Activated CD4-positive, alpha-beta T cell treated with anti-CD3 and anti-CD28 coated beads, Interleukin-2, amount 50 U/mL, for 24 hours (primary cell): ENCODE measurements at places on chromosomes 5 and 9.

GRCh38 chr5:151670953-151671636, 15.6 kb downstream of the SPARC start:
- no peak for DNase-seq

- no peak for DNase-seq
Measured at GRCh38 chr5:128579093-128579492, 41.0 kb upstream of the FBN2 start.

- DNase-seq = no peak
Measured at GRCh38 chr9:83523684-83524083, 14.5 kb downstream of the FRMD3 start.

- DNase-seq = no peak
Measured at GRCh38 chr5:100270023-100270771, 265.0 kb upstream of the FAM174A start.

DNA sequence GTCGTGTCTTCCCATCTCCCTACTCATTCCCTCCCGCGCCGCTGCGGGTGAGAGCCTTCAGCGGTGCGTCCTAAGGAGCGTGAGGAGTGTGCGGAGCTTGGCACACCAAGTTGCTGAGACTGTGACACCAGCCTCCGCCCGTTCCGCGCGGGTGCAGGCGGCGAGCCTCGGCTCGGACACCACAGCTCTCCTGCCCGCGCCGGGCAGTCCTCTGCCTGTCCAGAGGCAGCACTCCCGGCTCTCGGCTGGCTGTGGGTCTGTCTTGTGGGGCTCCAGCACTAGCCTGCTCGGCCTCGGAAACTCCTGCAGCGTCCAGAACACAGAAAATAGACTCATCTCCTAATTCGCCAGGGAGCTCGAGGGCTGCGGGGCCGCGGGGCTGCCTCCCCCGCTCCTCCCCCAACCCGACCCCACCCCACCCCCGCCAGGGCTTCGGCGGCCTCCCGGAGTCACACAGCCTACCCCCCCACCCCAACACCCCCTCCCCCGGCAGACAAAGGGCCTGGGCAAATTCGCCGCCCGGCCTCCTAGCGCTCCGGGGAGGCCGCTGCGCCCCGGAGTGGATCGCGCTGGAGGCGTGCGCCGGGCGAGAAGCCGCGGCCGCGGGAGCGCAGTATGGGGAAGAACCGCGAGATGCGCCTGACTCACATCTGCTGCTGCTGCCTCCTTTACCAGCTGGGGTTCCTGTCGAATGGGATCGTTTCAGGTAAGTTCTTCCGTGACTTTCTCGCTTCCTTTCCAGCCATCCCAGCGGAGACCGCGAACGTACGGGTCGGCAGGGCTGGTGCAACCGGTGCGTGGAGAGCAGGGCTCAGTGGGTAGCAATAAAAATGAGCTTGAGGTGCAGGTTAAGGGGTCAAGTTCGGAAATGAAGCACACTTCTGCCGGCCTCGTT, at the start of gene ADAMTS19:
TSS of gene ADAMTS19 (plus strand) at position 522 of the 895 bp plus-strand sequence. CDS start at position 616, 94 bp downstream.
- DNase-seq = no peak

DNA sequence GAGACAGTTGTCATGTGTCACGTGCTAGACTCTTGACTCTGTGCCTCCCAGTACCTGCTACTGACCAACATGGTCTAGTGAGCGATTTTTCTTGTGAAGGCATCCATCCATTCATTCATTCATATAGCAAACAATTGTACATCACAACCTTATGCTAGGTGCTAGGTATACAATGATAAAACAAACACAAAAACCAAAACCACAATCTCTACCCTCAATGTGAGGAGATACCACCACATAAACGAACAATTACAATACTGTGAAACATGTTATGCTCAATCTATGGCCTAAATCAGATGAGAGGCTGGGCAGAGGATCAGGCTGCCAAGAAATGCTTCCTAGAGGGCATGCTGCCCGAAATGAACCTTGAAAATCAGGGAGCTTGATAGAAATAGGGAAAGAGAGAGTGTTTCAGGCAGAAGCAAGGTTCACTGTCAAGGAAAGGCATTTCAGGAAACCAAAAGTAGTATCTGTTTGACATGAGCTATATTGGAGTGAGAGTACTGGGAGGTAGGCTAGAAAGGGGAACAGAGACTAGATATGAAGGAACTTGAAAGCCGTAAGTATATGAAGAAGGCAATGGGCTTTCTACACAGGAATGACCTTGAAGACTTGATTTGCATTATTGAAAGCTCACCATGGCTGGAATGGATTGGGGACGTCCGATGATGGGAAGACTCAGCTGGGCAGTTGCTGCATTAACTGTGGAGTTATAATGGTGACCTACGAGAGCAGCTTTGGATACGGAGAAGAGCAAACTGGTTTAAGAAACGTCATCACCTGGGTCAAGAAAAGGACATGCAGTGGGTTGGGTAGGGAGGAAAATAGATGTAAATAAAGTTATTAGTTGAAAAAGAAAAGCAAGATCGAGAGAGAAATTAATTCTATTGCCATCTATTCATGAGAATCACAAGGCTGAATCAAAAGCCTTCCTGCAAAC, 90.1 kb downstream of the THBS4 start:
- no peak for DNase-seq

- DNase-seq = no peak
Measured at GRCh38 chr9:133996531-133997520, 4.7 kb upstream of the VAV2 start.

DNA sequence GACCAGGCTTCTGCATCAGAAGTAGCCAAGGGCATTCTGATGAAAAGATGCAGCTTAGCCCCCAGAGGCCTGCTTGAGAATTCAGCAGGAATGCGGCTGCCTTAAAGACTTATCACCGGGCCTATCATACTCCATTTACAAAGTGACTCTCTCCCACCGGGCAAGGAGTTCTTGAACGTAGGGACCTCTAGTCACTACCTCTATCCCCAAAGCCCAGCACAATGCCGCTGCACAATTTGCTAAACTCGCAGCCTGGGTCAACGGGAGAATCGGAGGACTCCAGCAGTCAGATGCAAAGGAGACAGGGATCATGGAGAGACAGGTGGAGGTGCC, 661 bp downstream of the PDCL start:
- DNase-seq = no peak

- no peak for DNase-seq
Measured at GRCh38 chr5:141560151-141560550, 58.6 kb downstream of the DIAPH1 start.

- DNase-seq = no peak
Measured at GRCh38 chr9:92332577-92333281, 7.0 kb downstream of the CENPP start.

DNA sequence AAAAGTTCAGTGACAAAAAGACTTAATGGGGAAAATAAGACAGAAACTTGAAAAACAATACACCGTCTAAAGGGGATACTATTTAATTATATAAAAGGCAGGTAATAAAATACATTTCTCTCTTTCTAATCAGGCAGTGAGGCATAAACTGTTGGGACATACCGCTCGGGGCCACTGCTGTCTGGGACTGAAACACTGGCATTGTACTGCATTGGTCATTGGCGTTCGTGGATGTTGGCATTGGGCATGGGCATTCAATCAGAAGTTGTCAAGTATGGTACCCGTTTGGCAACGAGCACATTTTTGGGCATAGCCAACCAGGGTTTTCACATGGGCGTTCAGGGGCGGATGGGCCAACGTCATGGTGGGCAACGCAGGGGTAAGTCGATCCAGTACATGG, 4.7 kb downstream of the HNRNPK start:
- DNase-seq = no peak

- no peak for DNase-seq
Measured at GRCh38 chr9:108683245-108683644, 172.5 kb downstream of the ACTL7B start.

GRCh38 chr9:133246991-133247390, 28.0 kb downstream of the ABO start:
- DNase-seq = no peak

DNA sequence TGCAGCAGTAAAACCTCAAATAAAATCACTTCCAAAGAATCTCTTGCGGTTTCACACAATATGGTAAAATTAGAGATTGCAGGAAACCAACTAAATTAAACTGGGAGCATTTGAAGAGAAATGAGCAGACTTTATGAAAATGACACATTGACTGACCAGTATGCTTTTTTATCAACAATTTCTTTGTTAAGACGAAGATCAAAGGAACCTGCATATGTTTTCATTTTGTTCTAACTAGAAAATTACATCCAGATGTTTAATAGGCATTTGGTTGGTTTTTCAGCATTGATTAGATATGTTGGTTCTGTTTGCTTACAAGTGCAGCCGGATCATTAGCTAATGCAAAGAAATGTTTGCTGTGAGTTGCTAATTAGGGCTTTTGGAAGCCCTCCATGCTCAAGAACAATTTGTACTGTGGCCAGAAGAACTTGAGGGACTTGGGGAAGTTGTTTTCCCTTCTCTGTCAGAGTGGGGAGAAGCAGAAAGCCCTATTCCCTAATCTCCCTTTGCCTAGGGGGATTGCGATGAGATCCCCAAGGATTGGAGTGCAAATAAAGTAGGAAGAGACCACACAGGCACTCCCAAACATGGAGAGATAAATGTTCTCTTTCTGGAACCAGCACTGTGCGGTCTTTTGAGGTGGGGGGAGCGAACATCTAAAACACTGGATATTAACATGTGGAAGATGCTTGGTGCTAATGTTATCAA, 4.5 kb upstream of the TLE1 start:
- DNase-seq = no peak

DNA sequence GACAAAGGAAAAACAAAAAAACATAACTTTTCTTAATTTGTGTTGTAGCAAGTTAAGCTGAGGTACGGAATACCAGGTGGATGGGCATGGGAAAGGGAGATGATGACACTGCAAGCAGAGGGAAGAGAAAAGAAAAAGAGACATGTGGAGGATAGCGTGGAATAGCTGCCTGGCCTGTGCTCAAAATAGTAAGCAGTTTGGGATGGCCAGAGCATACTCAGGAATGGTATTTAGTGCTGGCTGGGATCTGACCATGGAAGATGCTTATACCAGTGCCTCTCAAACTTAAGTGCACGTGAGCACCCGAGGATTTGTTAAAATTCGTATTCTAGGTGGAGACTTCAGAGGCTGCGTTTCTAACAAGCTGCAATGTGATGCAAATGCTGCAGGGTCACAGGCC, 41.3 kb downstream of the LNPEP start:
- DNase-seq = no peak

- no peak for DNase-seq
Measured at GRCh38 chr5:82784521-82784920, 292.7 kb downstream of the TMEM167A start.

GRCh38 chr9:117164512-117164911, 250.3 kb downstream of the ASTN2 start:
- no peak for DNase-seq
